H1 (cell line): ENCODE measurements at places on chromosomes 5 and 9. TPM values are rescaled to one million over a fixed set of nuclear protein-coding genes. Genes with fewer than 3 reads are reported as not detected.

Gene PCDH1
- 102 and 120 TPM in 2 replicates for polyA plus RNA-seq

Gene DMRT2
- 0.24 and 0.29 TPM in 2 replicates for polyA plus RNA-seq

Gene ARID3C
- polyA plus RNA-seq: 0.08 and 0.25 TPM in 2 replicates

Gene GHR
- 0.09 and 0.15 TPM in 2 replicates for polyA plus RNA-seq

Gene SOWAHA
- 0.11 and 0.17 TPM in 2 replicates for polyA plus RNA-seq

Gene F12
- 7.8 and 12.0 TPM in 2 replicates for polyA plus RNA-seq

Gene FSTL4
- 3.1 and 6.5 TPM in 2 replicates for polyA plus RNA-seq

Gene SPACA9
- polyA plus RNA-seq: 1.3 and 1.4 TPM in 2 replicates

Gene ARHGEF39
- polyA plus RNA-seq: 15.9 and 18.7 TPM in 2 replicates

Gene TAF11L5
- polyA plus RNA-seq: not detected in 2 replicates

Gene SEMA5A
- 5.3 and 5.7 TPM in 2 replicates for polyA plus RNA-seq

Gene PPP3R2
- polyA plus RNA-seq: not detected in 2 replicates

Gene SLC6A3
- 0.86 and 0.91 TPM in 2 replicates for polyA plus RNA-seq

Gene REEP2
- 26.5 and 44.7 TPM in 2 replicates for polyA plus RNA-seq

Gene AFF4
- polyA plus RNA-seq: 12.0 and 12.7 TPM in 2 replicates

Gene CCDC192
- polyA plus RNA-seq: not detected in 2 replicates

Gene RNF208
- 2.7 and 4.8 TPM in 2 replicates for polyA plus RNA-seq

Gene GARIN3
- not detected in 2 replicates for polyA plus RNA-seq

Gene HSD17B4
- 209 and 305 TPM in 2 replicates for polyA plus RNA-seq

Gene RPS14
- 5,579 and 6,423 TPM in 2 replicates for polyA plus RNA-seq

Gene CCNB1
- polyA plus RNA-seq: 71.5 and 122 TPM in 2 replicates

Gene FGF1
- 0.17 and 0.30 TPM in 2 replicates for polyA plus RNA-seq

Gene CCNJL
- polyA plus RNA-seq: 44.7 and 54.7 TPM in 2 replicates
